Central memory CD8-positive, alpha-beta T cell (primary cell): ENCODE measurements at places on chromosomes 6 and 20.
A peak's percentile ranks its signal among the peaks of the same experiment; 100 is the strongest.

GRCh38 chr6:164108869-164109769 is 694.6 kb downstream of the QKI start:
- DNase-seq, result no peak

- no peak for DNase-seq
Measured at GRCh38 chr6:7535498-7535897, 6.0 kb upstream of the DSP start.

- no peak for DNase-seq
Measured at GRCh38 chr6:2158596-2159271, 86.7 kb downstream of the GMDS start.

- no peak for DNase-seq
Measured at GRCh38 chr6:3297909-3298308, 39.2 kb downstream of the PSMG4 start.

DNA sequence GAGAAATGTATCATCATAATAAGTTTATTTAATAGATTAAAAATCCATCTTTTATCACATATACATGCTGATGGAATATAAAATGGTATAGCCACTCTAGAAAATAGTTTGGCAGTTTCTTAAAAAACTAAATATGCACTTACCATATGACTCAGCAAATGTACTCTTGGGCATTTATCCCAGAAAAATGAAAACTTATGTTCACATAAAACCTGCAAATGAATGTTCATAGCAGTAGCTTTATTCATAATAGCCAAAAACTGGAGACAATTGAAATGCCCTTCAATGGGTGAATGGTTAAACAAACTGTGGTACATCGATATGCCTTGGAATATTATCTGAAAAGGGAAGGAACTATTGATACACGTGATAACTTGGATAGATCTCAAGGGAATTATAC is 6.4 kb upstream of the NCOA7 start:
- DNase-seq, result no peak

DNA sequence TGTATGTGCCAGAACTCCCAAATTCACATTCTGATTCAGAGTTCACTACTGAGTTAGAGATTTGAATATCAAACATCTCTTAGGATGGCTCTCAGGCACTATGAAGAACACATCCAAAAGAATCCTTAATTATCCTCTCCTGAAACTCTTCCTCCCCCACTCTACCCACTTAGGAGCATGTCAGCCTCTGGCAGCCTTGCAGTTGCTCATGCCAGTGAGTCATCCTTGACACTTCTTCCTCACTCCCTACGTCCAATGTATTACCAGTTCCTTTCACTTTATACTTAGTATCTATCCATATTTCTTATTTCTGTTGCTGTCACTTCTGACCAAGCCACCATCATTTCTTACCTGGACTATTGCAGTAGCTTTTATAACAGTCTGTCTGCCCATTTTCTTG is 192.0 kb upstream of the IMPG1 start:
- DNase-seq, result no peak

GRCh38 chr6:45668705-45669104 is 291.0 kb upstream of the SUPT3H start:
- DNase-seq, result no peak

DNA sequence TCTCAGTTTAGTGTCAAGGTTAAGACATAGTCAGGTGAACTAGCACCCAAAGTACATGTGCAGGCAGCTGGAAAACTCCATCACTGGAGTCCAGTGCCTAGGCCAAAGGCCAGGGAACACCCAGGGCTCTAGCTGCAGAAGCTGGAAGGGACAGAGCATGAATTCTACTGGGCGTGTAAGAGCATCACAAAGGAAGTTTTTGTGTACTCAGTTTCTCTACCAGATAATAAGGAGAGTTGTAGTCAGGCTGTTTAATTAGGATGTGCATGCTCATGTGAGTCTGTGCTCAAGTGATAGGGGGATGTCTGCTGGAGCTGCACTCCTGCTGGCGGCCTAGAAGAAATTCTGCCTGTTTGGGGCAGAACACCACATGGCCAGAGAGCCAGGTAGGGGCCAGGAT is 8.1 kb downstream of the L3MBTL1 start:
- no peak for DNase-seq

DNA sequence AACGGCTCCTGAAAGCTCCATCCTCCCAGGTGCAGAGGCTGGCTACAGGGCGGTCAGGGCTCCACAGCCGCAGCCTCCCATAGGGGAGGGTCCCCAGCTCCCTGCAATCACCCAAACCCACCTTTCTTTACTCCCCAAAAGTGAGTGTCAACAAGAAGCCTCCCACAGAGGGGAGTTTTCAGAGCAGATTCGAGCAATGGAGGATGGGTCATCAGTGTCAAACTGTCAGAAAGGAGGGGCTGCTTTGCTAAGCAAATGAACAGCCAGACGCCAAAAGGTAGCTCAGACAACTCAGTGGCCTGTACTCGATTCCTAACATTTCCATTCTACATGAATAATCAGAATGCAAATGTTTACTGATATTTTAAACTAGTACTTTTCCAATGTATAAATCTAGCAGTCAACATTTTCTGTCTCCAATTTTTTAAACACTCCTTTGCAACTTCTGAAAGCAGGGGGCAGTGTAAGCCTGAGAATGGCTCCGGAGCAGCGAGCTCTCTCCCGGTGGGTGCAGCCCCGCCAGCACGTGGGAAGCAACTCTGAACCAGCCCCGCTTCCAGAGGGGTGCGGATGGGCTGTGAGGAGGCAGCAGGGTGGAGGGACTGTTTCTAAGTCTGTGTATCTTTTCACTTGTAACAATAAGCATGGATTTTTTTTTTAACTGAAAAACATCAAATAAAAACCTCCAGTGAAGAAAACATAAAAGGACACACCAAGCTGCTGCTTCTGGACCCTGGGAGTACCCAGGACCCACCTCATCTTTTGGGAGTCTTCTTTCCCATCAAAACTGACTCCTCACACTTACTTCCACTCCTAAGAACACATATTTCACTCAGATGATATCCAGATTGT is 54.9 kb downstream of the TAF4 start:
- peak; percentile 45 for DNase-seq

- DNase-seq, result no peak
Measured at GRCh38 chr20:50857348-50857747, 62.5 kb downstream of the BCAS4 start.

DNA sequence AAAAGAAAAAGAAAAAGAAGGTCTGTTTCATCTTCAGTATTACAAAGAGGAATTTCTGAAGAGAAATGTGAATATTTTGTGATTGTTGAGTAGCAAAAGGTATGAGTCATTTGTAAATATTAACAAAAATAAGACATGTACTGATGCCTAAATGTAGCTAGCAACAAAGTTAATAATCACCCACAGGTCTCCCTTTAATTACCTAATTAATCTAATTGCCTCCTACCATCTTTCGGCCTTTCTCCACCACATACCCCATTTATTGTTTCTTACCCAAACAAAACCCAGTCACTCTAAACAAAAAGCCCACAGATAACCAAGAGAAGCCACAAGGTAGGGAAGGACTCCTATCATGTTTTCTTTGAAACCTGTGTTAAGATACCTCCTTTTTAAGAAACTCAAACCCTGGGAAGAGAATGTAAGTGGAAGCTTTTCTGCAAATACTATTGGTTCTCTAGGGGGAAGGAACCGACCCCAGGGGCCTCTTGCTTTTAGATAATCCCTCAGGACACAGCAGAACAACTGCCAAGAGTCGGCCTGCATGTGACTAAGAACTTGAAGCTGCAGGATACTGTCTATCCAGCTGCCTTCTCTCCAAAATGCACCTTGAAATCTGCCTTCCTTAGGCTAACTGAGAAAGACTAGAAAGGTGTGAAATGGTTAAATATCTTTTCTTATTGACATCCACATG is 16.1 kb upstream of the STK38 start:
- no peak for DNase-seq

- no peak for DNase-seq
Measured at GRCh38 chr6:74979065-74979766, 226.6 kb downstream of the COL12A1 start.

DNA sequence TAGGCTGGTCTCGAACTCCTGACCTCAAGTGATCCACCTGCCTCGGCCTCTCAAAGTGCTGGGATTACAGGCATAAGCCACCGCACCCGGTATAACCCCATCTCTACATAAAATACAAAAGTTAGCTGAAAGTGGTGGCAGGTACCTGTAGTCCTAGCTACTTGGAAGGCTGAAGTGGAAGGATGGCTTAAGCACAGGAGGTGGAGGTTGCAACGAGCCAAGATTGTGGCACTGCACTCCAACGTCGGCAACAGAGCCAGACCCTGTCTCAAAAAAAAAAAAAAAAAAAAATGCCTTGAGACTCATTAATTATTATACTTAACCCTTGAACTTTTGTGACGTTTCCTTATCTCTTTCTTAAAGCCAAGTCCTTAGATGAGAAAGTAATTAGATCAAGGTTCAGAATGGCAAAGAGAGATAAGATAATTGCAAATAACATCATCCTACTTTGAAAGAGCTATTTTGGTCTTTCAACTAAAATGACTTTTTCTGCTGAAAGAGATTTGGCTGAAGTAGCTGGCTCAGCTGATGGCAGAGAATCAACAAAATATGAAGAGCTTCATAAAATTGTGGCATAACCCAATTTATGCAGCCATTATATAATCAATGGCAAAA is 4.7 kb upstream of the SHLD1 start:
- no peak for DNase-seq

- no peak for DNase-seq
Measured at GRCh38 chr6:161344626-161345025, 70.8 kb upstream of the AGPAT4 start.

GRCh38 chr20:48120120-48120519 is 334.8 kb upstream of the SULF2 start:
- no peak for DNase-seq

DNA sequence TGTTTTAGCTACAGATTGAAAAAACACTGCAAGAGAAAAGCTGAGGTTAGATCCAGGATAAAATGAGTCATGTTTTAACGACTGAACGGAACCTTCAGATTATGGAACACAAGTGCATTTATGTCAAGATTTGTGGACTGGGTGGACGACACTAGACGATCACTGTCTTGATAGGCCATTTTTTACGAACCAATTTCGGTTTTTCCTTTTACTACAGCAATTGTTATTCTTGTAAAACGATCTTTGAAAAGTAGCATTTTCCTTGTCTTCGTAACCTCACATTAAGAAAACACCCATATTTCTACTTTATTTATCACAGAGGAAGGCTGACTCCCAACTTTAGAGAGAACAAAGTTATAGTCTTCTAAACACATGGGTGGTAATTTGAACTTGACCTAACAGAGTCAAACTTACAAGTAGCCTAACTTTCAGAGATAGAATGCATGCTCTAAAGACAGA is 294.2 kb upstream of the TCF21 start:
- no peak for DNase-seq
